Kidney tubule cell (primary cell): ENCODE measurements at places on chromosomes 16 and 17.
A peak's percentile ranks its signal among the peaks of the same experiment; 100 is the strongest.

- DNase-seq, result peak; percentile 75
These were observed 1.0 kb upstream of the EPN3 start for GRCh38 chr17:50531428-50532025.

GRCh38 chr17:13384626-13385025, 217.1 kb downstream of the HS3ST3A1 start:
- DNase-seq, result no peak

DNA sequence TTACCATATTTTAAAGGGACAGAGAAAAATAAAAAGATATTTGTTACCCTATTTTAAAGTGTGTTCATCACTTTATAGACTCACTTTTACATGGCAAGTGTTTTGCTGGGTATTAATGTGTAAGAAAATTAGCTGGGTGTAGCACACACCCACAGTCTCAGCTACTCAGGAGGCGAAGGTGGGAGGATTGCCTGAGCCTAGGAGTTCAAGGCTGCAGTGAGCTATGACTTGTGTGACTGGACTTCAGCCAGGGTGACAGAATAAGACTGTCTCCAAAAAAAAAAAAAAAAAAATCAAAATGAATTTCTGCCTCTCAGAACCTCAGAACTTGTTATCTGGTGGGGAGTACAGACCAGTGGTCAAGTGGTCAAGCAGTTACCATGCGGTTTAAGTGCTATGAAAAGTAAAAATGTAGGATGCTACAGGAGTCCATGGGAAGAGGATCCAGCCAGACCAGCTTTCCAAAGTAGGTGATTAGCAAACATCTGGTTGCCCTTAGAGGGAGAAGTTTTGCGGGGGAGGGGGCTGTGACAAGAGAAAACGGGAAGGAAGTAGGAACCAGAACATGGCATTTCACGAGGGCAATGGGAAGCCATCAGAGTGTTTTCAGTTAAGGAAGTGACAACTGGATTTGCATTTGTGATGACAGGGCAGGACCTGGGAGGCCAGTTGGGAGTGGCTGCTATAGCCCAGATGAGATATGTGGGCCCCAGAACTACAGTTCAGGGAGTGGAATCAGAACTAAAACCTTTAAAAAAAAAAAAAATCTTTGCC, 13.9 kb downstream of the CNEP1R1 start:
- DNase-seq, result no peak

GRCh38 chr16:10564591-10564990, 15.8 kb downstream of the EMP2 start:
- no peak for DNase-seq

DNA sequence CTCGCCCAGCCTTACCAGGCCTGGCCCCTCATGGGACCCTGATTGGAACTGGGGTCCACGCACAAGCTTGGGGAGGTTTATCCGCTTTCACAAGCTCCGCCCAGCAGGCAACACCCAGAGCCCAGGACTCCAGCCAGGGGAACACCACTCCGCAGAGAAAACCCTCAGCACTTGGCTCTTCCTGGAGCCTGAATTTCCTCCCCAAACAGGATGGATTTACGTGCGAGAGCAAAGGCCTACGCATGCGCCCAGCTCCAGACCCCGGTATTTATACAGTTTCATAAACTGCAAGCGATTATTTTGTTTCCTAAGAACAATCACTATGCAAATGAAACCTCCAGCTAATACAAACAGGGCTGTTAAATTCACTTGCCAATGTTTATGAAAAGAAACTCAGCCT, 22.8 kb downstream of the ZNF423 start:
- DNase-seq, result no peak

DNA sequence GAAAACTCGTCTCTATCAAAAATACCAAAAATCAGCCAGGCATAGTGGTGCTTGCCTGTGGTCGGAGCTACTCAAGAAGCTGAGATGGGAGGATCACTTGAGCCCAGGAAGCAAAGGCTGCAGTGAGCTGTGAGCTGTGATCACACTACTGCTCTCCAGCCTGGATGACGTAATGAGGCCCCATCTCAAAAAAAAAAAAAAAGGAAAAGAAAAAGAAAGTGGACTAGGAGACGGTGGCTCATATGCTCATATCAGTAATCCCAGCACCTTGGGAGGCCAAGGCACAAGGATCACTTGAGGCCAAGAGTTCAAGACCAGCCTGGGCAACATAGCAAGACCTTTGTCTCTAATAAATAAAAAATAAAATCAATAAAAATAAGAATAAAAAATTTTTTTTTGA, 8.8 kb upstream of the SUMO2 start:
- peak; percentile 75 for DNase-seq

- DNase-seq, result peak; percentile 45
These were observed 51.6 kb downstream of the NUP93 start for GRCh38 chr16:56781528-56781961.

GRCh38 chr16:67481561-67482232, 740 bp upstream of the ATP6V0D1 start:
- DNase-seq, result no peak

- DNase-seq, result peak; percentile 48
These were observed 82.2 kb downstream of the PLXDC1 start for GRCh38 chr17:39069114-39069756.

- DNase-seq, result no peak
These were observed 950 bp upstream of the MYO1C start for GRCh38 chr17:1493291-1493980.

DNA sequence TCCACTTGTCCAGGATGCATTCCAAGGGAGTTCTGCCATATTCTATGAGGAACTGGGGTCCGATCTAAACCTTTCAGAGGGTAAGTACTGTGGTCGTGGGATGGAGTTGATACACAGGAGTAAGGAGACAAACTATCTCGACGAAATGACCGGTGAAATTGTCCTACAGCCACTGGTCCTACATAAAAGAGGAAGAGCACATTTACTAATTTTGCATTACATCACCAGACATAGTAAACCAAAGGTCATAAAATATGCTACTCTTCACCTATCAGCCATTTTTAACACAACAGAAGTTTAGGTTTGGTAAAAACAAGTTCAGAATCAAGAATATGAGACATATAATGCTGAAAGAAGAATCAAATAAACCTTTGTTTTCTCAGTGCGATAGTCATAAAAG, 8.1 kb downstream of the HSF5 start:
- DNase-seq, result no peak

DNA sequence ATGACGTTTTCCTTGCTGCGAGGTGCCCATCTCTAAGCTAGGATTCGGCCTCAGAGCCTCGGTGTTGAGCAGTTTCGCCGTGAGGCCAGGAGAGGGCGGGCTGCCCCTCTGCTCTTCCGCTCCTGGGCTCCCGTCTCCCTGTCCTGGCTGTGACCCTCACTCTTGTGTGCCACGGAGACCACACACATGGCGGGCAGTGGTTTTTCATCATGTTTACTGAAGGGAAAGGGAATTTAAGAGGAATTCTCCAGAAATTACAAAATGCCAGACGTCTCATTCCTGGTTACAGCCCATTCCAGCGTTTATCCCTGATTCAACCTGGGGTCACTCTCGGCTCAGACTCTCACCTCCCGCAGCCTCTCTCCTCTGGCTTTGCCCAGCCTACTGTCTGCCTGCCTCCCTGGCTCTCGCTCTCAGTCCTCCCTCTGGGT, 96.8 kb upstream of the ELAC2 start:
- peak; percentile 20 for DNase-seq

DNA sequence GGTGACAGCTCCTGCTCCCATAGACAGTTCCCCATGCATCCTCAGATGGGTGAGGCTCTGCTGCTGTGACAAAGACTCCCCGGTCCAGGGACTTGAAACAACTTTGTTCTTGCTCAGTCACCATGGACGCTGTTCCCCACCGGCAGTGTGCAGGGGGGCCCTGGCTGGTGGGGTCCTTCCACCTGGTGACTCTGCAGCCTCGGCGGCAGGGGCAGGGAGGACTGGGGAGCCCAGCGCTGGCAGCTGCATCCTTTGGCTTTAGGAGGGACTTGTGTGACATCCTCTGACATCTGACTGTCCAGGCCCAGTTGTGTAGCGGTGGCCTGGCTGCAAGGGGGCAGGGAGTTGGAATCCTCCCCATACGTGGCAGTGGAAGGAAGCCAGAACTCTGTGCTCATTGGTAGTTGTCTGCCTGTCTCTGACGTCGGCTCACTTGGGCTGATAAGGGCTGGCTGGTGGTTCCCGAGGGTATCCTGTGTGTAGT, 107.3 kb downstream of the CMIP start:
- DNase-seq, result no peak

DNA sequence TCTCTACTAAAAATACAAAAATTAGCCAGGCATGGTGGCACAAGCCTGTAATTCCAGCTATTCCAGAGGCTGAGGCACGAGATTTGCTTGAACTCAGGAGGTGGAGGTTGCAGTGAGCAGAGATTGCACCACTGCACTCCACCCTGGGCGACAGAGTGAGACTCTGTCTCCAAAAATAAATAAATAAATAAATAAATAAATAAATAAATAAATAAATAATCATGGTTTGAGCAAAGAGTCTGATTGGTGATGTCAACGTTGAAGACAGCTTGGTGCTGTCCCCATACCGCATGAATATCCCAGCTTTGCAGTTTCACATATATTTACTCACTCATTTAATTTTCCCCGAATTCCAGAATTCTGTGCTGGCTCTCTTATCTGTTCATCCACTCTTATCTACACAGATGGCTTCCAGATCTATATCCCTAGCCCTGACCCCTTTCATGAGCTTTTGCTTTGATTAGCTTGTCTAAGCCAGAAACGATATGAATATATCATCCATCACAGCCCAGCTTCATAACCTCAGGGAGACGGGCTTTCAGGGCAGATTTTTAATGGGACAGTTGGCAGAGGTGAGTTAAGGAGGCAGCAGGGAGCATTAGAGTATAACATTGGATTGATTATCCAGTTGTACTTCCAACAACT, 91.0 kb downstream of the SPACA3 start:
- DNase-seq, result no peak

GRCh38 chr16:66905633-66906539, 12.8 kb downstream of the CDH16 start:
- peak; percentile 65 for DNase-seq

DNA sequence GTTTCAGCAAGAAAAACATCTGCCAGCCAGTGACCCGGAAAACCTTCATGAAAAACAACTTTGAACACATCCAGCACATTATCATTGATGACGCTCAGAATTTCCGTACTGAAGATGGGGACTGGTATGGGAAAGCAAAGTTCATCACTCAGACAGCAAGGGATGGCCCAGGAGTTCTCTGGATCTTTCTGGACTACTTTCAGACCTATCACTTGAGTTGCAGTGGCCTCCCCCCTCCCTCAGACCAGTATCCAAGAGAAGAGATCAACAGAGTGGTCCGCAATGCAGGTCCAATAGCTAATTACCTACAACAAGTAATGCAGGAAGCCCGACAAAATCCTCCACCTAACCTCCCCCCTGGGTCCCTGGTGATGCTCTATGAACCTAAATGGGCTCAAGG, 22.2 kb downstream of the SLFN5 start:
- DNase-seq, result no peak

- no peak for DNase-seq
These were observed 63.4 kb downstream of the VPS35L start for GRCh38 chr16:19618876-19619275.

GRCh38 chr16:76007645-76008044, 269.6 kb upstream of the CNTNAP4 start:
- DNase-seq, result no peak

DNA sequence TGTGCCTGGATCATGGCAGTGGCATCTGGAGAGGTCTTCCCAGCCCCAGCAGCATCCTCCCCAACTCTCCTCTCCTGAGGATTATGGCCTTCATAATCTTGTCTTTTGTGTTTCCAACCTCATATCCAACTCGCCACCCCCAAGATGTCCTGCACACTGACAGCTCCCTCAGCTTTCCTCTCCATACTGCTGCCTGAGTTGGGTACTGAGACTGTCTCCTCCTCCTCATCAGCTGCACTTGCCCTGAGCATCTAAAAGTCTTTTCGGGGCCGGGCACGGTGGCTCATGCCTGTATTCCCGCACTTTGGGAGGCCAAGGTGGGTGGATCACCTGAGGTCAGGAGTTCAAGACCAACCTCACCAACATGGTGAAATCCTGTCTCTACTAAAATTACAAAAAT, 2.0 kb downstream of the CD300LB start:
- no peak for DNase-seq

- DNase-seq, result no peak
These were observed 10.4 kb upstream of the SOX9 start for GRCh38 chr17:72110231-72110941.

DNA sequence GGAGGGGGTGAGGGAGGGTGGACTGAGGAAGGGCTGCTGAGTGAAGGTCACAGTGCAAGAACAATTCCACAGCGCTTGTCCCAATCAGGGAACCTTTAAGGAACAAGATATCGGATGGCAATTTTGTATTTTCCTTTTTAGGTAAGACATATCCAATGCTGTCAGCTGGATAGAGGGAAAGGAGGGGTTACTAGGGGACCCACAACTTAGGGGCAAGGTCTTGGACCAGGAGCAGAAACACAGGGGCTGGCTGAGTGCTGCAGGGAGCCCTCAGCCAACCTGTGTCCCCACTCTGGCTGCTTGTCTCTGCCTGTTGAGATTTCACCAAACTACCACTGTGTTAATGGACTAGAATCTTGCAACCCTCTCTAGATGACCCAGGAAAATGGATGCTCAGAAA, 47.6 kb downstream of the AKAP1 start:
- DNase-seq, result no peak

DNA sequence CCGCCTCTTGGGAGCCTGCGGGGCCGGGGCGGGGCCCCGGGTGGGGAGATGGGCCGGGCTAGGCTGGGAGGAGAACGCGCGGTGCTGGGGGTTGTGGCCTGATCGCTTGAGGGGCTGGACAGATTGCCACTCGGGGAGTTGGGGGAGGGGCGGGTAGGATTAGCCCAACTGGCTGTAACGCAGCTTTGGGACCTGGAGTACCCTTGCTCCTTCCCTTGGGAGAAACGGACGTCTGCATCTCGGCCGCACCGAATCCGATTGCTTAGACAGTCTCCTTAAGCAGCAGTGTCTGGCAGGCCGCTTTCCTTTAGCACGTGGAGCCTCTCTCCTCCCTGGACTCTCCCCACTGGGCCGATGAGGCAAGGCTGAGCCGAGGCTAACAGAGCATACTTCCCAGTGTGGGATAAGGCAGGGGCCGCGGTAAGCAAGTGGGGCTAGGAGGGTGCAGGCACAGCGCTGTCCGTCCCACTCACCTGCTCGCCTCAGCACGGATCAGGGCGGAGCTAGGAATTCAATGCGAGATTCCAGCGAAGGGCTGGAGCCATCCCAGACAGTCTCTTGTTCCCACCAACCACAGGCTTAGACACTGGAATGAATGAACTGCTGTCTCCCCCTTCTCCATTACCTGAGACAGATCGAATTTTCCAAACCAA, 540 bp upstream of the ACLY start:
- DNase-seq, result peak; percentile 73

GRCh38 chr16:14423344-14423743, 206.7 kb downstream of the PARN start:
- no peak for DNase-seq

- no peak for DNase-seq
These were observed 160.4 kb upstream of the PLCG2 start for GRCh38 chr16:81618661-81619060.

- no peak for DNase-seq
These were observed 671 bp upstream of the EDC4 start for GRCh38 chr16:67872131-67872630.
